ENCODE measurements at places on chromosomes 1 and 21.
A peak's percentile ranks its signal among the peaks of the same experiment; 100 is the strongest.

DNA sequence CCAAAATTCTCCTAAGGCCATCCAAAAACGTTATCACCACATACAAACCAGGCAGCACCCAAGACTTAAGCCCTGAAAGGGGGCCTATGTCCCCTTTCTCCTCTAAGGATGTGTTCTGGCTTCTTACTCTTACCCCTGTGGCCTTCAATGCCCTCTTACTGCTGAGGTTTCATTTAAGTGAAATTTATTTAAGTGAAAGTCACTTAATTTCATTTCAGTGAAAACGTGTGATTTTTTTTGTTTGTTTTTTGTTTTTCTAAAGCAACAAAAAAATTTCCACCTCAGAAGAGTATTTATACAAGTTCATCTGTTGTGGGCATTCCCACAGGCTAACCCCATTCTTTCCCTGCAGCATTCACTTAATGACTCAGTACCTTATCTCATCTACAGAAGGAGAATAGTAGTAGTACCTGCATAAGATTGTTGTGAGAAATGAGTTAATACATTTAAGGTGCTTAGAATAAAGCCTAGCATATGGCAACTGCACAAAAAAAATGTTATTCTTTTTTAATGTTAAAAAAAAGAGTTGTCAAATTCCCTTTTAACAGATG is 220.6 kb downstream of the CHRM3 start:
- no peak for DNase-seq

- DNase-seq: peak; percentile 90
Observed at GRCh38 chr1:103525607-103526507, at the start of gene RNPC3. Gene RNPC3, plus strand, starts transcription at chr1:103525699. Its CDS starts 372 bp downstream, at chr1:103526071.

GRCh38 chr1:207344221-207344620 is 22.7 kb downstream of the CD55 start:
- DNase-seq: no peak

DNA sequence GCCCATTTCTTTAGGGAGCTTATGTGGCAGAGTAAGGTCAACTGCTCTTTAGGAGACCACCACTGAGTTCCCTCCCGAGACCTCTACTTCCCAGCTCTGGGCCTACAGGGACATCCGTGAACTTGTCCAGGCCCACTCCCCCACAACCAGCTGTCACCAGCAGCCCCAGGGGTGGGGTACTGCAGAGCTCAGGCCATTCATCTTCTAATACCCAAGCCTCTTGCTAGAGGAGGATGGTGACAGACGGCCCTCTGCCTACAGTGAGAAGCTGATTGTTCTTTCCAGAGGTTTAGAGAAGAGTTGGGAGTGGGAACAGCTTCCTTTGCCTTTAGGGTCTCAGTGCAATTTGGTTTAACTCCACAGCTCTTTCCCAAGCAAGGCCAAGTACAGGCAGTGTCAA is 33.2 kb upstream of the ARTN start:
- no peak for DNase-seq

DNA sequence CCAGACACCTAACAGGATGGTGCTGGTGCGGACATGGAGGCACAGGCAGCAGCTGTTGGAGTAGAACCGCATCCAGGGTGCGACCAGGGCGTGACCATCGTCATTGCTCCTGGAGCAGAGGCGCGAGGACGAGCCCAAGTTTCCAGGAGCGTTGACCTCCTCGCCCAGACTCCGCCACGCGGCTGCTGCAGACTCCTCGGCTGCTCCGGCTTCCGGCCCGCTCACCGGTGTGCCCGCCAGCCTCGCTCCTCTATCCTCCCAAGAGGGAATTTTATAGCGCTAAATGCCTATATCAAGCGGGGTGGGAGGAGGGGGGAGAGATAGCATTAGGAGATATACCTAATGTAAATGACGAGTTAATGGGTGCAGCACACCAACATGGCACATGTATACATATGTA is 5.3 kb upstream of the S100A12 start:
- DNase-seq: no peak

DNA sequence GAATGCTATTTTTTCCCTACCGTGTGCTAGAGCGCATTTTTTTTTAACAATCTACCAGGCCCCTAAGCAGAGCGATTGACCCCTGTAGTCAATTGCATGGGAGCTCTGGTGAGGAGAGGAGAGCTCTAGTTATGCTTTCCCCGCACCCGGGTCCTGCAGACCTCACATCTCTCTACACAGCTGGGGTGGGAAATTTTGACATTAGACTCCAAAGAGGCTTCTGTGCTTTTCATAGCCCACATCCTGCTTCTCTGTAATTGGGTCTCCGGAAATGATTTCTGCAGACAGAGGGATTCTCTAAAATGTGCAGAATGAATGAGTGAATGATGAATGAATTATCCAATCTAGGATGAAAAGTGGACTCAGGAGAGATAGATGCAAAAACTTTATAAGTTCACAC is 41.5 kb upstream of the DUSP10 start:
- no peak for DNase-seq

DNA sequence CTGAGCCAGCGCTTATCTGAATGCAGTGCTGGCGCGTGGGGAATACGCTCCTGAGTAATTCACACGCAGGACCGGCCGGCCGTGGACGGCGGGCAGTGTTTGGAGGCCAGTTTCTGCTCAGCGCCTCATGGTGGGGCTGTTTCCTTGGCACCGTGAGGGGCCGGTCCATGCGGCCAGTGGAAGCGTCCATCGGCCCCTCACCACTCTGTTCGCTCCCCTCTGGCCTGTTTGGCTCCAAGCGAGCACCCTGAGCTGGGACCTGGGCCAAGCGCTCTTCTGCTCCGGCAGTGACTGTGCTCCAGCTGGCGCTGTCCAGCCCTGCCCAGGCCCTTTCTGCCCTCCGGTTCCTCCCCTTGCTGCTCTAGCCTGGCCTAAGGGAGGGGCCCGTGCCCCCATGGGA is 16.3 kb upstream of the PLCH2 start:
- DNase-seq: no peak

GRCh38 chr21:38619992-38620479 is 121.8 kb upstream of the ERG start:
- peak; percentile 72 for DNase-seq

DNA sequence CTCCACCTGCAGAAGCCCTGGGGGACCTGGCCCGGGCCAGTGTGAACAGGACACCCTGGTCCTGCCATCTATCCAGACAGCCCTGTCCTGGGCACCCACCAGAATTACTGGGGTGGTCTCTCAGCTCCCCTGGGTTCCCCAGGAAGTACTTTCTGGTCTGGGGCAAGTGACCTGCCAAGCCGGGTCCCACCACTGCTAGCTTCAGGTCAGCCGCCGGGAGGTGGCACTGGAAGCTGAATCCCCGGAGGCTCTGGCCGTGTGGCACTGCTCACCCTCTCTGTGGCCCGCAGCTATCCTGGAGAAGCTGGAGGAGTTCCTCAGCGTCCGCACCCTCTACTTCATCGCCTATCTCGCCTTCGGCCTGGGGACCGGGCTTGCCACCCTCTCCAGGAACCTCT is 21.3 kb downstream of the SLC45A1 start:
- DNase-seq: no peak

GRCh38 chr1:236535662-236536161 is 11.9 kb downstream of the LGALS8 start:
- DNase-seq: no peak

DNA sequence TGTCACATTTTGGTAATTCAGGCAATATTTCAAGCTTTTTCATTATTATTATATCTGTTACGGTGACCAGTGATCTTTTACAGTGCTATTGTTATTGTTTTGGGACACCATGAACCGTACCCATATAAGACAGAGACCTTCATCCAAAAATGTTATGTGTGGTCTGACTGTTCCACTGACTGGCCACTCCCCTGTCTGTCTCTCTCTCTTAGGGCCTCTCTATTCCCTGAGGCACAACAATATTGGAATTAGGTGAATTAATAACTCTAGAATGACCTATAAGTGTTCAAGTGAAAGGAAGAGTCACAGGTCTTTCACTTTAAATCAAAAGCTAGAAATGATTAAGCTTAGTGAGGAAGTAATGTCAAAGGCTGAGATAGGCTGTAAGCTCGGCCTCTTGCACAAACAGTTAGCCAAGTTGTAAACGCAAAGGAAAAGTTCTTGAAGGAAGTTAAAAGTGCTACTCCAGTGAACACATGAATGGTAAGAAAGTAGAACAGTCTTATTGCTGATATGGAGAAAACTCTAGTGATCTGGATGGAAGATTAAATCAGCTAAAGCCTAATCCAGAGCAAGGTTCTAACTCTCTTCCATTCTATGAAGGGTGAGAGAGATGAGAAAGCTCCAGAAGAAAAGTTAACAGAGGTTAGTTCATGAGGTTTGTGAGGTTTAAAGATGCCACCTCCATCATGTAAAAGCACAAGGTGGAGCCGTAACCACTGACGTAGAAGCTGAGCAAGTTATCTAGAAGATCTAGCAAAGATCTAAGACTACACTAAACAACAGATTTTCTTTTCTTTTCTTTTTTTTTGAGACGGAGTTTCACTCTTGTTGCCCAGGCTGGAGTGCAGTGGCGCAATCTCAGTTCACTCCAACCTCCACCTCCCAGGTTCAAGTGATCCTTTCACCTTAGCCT is 19.7 kb upstream of the DIPK1A start:
- DNase-seq: no peak

GRCh38 chr1:60376196-60376595 is 302.6 kb upstream of the C1orf87 start:
- no peak for DNase-seq

GRCh38 chr21:45942755-45943629 is 38.6 kb upstream of the COL6A1 start:
- no peak for DNase-seq

GRCh38 chr1:172322219-172323061 is 98.0 kb upstream of the C1orf105 start:
- DNase-seq: peak; percentile 79

All from left forelimb (tissue), 1 donor.